ENCODE measurements at places on chromosomes 5 and 9. TPM values are rescaled to one million over a fixed set of nuclear protein-coding genes. Genes with fewer than 3 reads are reported as not detected.

DNA sequence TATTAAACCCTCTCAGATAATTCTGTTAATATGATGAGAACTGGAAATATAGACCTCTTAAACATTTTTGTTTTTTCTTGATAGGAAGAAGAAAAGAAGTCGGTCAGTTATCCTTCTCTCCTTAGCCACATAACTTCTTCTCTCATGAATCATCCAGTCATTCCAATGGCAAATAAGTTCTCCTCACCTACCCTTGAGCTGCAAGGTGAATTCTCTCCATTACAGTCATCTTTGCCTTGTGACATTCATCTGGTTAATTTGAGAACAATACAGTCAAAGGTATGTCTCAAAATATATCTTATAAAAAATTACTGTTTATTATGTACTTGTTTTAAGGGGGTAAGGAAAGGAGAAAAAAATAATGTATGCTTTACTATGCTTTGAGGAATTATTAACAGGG, 165.3 kb downstream of the MAN2A1 start:
- DNase-seq, result no peak
- H3K36me3 ChIP-seq, result no peaks in the 10 kb centered on the region
- H3K27me3 ChIP-seq, result no peaks in the 10 kb centered on the region
- no peak overlapping the region for H3K27ac ChIP-seq

GRCh38 chr5:18091758-18092157, 457.5 kb downstream of the TAF11L14 start:
- no peaks in the 10 kb centered on the region for H3K4me1 ChIP-seq
- no peak overlapping the region for H3K27ac ChIP-seq
- DNase-seq, result no peak
- no peaks in the 10 kb centered on the region for H3K36me3 ChIP-seq
- H3K27me3 ChIP-seq, result no peaks in the 10 kb centered on the region
- H3K4me3 ChIP-seq, result no peak overlapping the region

GRCh38 chr9:33225319-33226147, 14.4 kb upstream of the SPINK4 start:
- H3K4me1 ChIP-seq, result peaks cover 5% of the 10 kb centered on the region
- no peaks in the 10 kb centered on the region for H3K27me3 ChIP-seq
- H3K36me3 ChIP-seq, result no peaks in the 10 kb centered on the region

DNA sequence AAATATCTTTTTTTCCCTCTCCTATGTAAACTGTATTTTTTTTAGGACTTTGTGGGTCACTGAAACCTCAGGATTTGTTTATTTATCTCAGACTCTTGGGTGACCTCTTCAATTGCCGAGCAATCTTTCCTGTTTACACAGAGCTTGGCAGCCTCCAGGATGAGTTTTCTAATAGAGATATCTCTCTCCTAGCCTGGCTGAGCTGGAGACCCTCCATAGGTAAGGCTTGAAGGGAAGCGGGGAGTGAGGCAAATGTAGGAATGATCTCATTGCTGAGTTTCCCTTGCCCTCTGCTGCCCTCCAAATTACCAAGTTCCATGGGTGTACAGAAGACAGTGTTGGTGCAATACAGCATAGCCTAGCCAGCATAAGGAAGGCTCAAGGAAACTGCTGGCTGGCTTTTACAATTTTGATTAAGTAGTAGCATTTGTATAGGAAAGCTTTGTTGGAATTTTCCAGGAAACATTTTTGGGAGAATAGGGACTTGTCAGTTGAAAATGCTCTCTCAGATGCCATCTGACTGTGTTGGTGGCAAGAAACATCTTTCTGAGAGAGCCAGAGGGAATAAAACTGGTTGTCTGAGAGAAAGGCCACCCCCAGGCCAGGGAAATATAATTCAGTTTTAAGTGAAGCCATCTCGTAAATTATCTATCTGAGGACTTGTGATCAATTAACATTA, 116.0 kb downstream of the NMUR2 start:
- no peak for DNase-seq
- no peak overlapping the region for H3K4me3 ChIP-seq
- no peaks in the 10 kb centered on the region for H3K36me3 ChIP-seq
- H3K4me1 ChIP-seq, result no peaks in the 10 kb centered on the region

DNA sequence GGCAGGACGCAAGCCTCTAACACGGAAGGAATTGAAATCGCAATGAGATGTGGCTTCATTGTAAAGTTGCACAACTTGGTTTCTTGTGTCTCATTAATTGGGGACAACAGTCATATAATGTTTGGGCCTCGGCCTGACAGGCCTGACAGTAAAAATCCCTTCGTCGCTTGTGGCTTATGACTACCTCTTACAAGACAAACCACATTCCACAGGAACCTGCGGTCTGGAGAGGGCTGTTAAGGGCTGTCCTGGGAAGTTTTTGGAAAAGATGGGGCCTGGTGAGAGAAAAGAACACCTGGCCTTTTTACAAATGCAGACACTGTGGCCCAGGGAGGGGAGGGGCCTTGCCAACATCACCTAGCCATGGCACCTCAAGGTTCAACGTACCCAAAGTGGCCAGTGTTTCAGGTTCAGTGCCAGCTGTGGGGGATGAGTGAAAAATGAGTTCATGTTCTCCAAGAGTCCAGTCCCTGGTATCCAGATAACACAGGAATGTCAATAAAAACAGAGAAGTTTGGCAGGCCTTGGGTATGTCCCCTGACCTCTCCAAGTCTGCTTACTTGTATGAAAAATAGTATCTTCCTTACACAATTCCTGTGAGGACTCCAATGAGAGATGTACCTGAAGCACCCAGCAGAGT, 22.2 kb downstream of the SHB start:
- no peak overlapping the region for H3K4me3 ChIP-seq
- peak; percentile 75 for DNase-seq
- no peaks in the 10 kb centered on the region for H3K27me3 ChIP-seq
- H3K36me3 ChIP-seq, result no peaks in the 10 kb centered on the region

DNA sequence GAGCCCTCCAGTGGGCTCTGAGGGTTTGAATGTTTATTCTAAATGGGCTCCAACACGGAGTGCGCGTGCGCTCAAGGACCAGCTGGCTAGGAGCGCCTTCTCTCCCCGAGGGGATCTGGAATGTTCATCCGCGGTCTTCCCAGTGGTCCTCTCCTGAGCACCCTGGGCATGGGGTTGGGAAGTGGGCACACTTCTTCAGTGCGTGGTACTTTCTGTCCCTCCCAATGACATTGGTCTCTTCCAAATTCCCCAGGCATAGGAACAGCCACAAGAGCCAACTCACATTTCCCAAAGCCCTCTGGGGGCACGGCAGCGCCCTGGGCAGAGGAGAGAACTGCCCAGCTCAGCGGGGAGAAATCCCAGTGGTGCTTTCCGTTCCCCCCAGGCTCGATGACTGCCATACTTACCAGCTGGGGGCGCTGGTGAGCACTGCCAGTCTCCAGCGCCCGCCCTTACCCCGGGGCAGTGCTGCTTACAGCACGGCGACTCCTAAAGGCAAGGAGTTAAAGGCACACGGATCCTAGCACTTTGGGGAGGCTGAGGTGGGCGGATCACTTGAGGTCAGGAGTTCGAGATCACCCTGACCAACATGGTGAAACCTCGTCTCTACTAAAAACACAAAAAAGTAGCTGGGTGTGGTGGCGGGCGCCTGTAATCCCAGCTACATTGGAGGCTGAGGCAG, 29.9 kb upstream of the OBP2B start:
- peak; percentile 81 for DNase-seq
- H3K27me3 ChIP-seq, result no peaks in the 10 kb centered on the region
- H3K36me3 ChIP-seq, result no peaks in the 10 kb centered on the region
- peak overlapping the region; percentile 18 for H3K4me3 ChIP-seq

DNA sequence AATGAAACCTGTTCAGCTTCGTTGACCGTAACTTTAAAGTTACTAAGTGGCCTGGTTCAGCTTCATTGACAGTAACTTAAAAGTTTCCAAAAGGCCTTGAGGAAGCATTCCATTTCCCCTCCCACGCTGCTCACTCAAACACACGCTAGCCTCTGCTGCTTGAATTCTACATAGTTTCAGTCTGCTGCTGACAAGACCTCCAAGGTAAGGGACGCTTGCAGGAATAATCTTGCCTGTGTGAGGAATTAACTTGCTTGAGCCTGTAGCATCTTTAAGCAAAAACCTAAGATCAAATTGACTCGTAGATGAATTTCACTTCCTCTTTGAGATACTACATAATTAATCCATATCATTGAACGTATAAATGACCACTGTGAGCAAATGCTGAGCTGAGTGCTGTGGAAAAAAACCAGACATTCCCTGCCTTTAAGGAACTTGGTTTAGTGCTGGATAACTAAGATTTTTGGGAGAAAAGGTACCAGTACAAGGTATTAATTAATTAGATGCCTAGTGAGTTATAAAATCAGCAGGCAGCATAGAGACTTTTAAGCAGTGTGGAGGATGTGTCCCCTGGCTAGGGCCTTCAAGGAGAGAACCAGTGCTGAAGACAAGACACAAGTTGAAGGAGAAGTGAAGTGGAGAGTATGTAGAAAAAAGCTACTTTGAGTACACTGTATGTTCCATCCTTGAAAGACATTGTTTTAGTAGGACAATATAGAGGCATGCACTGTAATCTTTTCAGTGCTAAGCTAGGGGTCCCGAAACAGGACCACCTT, 39.2 kb downstream of the GRAMD2B start:
- peak; percentile 56 for DNase-seq
- H3K4me1 ChIP-seq, result peaks cover 16% of the 10 kb centered on the region
- peaks cover 5% of the 10 kb centered on the region for H3K36me3 ChIP-seq
- no peaks in the 10 kb centered on the region for H3K27me3 ChIP-seq
- no peak overlapping the region for H3K27ac ChIP-seq

DNA sequence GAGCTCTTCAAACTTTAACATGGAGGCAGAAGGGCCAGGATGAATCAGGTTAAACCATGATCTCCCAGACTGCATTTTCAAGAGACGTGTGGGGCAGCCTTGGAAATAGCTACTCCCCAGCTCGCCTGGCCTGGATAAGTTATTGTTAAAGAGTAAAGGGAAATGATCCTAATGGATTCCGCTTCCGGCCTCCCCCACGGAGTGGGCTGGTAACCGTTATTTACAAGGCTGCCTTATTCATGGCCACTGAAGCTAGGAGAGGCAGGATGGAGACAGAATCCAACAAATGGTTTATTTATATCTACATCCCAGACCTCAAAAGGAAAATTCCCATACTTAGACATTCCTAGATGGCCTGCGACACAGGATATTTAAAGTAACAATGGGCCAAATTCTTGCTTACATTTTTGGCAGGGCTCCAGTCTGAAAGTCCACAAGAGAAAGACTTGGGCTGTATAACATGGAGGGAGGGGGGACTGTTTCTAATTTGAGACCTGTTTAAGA, 27.9 kb downstream of the SPRY4 start:
- H3K27ac ChIP-seq, result peak overlapping the region; percentile 35
- no peak for DNase-seq
- no peak overlapping the region for H3K4me3 ChIP-seq
- H3K4me1 ChIP-seq, result peaks cover 20% of the 10 kb centered on the region

- H3K27ac ChIP-seq, result no peak overlapping the region
- no peak for DNase-seq
- no peaks in the 10 kb centered on the region for H3K27me3 ChIP-seq
- H3K4me1 ChIP-seq, result no peaks in the 10 kb centered on the region
- H3K36me3 ChIP-seq, result no peaks in the 10 kb centered on the region
- H3K4me3 ChIP-seq, result no peak overlapping the region
These were observed 70.3 kb upstream of the ZFR start for GRCh38 chr5:32514806-32515205.

Gene IL17B
- total RNA-seq, result 2.1 TPM

Gene ARRDC1
- 36.3 TPM for total RNA-seq

Measured in adrenal gland (tissue), 19 donors.